RCC 7860 (cell line): ENCODE measurements at places on chromosomes 13 and 19.

DNA sequence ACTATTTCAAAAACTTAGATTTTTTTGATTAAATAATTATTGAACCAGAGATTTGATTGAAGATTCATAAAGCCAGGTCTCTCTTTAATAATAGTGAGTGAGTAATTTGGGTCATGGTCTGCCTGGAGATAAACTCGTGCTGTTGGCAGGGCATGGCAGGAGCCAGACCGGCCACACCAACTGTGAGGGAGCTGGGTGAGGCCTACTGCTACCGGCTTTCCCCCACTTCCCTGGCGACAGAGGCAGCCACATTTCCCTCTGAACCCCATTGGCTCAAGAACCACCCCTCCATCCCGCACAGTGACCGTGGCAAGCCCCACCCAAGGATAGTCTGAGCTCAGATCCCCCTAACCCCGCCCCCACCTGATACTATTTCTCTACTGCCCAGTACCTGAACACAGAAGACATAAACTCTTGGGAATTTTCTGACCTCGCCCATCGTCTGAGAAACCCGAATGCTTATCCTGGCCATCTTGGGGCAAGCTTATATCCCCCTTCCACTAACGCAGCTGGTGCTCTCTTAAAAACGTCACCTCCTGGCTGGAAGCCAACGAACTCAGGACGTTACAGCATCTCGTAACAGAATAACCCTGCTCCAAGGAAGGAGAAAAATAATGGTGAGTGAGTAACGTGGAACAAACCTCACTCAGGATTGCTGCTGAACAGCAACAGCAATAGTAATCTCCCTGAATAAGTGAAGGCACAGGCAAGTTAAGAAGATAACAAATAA, 627.6 kb upstream of the PCDH9 start:
- no peak for DNase-seq

- no peak for DNase-seq
These were observed 353.3 kb upstream of the HTR2A start for GRCh38 chr13:47250146-47250545.

- DNase-seq = no peak
These were observed 77.9 kb downstream of the TRPC4 start for GRCh38 chr13:37791699-37792098.

GRCh38 chr19:35089554-35089953, 26.1 kb upstream of the FXYD3 start:
- no peak for DNase-seq

DNA sequence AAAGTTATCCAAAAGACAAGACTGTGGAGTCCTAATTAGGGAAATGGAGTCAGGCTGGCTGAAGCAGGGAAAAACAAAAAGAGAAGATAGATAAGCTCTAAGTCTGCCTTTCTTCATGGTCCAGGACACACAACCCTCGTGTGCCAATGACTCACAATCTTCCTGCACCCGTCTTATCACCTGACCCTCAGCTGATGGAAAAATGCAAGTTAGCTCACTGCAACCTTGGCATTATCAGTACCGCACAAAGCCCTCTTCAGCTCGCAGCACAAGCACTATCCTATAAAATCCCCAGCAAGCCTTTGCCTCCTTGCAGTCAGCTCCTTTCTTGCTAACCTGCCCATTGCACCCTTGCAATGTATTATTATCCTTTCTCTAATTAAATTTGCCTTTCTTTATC, 4.3 kb downstream of the OR7A5 start:
- peak; percentile 20 for DNase-seq

GRCh38 chr13:43665388-43665787, 121.4 kb downstream of the ENOX1 start:
- no peak for DNase-seq

- no peak for DNase-seq
These were observed 17.7 kb upstream of the SEMA6B start for GRCh38 chr19:4577020-4577782.

DNA sequence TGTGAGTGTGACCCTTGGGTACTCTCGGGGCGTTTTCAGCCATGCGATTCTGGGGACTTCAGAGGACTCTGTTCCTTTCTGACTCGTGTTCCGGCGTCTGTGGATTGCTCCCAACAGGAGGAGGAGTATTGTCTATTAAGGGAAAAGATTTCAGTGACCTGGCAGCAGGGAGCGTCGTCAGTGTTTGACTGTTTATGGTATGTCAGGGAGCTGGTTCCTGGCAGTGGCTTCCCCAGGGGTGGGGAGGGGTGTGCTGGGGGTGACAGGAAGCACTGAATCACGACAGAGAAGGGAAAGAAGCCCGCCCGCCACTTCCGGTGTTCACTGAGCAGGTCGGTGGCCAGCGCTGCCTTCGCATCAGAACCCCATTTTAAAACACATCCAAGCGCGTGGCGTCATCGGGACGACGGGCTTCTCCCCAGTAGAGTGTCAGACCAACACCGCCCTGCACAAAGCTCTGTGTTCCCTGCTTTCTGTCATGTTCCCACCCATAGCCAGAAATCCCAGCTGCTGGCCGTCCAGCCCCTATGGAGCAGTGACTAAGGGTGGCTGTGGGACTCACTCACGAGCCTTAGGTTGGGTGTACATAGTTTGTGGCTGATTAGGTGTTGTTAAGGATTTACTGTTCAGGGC, 33.8 kb downstream of the COL4A2 start:
- peak; percentile 82 for DNase-seq

DNA sequence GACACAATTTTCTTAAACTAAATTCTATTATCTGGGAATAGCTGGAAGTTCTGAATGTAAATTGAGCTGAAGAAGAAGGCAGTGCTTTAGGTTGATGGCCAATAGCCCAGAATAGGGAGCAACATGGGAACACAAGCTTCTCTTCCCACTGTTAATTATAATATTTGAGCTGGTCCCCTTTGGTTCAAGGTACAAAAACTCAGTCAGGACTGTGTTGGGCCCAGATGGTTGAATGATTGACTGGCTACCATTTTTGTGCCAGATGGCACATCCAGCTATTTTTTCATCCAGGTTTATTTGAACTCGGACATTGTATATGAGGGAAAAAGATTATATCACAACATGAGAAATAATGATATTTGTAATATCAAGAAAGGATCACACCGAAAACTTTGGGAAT, 458.9 kb downstream of the SLITRK1 start:
- DNase-seq = no peak

- no peak for DNase-seq
These were observed 324.9 kb upstream of the SPRY2 start for GRCh38 chr13:80665792-80666333.

- DNase-seq = no peak
These were observed 27.1 kb downstream of the FAM124A start for GRCh38 chr13:51249255-51249654.

DNA sequence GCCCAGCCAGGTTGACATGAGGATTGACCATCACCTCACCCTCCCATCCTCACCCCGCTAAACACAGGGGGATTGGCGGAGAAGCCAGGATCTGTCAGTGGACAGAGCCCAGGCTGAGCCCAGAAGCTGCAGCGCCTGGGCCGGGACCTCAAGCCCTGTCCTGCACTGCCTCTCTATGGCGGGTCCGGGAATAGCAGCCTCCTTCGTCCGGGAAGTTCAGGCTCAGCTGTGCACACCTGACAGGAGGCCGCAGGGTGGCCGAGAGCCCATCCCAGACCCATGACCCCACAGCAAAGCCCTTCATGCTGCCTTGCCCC, 67.8 kb downstream of the SPACA7 start:
- DNase-seq = peak; percentile 20

DNA sequence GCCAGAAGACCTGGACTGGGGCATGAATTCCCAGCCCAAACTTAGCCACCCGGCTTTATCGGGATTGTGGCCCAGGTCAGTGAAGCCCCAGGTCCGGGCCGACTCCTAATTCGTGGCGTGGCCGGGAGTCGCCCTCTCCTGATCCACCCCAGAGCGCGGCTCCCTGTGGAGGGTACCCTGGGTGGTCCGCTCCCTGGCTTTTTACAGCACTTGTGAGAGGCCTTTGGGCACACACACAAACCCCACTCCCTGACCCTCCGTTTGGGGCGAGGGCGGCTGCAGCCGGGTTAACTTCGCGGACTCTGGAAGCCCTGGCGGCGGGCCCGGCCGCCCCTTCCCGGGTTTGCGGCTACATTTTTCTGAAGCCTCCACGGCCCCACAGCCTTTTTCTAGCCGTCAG, 56.4 kb downstream of the ZNF568 start:
- DNase-seq = no peak

DNA sequence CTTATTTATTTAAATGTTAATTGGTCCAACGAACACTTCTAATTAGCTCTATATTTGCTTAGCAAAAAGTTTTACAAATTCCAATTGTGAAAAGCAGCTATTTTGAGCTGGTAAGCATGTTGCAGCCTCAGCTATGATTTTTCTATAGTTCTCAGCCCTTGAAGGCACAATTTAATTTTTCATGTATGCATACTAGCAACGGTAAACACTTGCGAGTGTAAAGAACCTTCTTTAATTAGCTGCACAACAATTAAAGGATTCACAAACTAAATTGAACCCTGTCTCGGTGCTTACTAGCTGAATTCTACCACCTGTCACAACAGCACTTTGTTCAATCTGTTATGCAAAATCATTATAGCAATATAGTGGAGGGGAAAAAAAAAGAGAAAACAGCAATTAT, 29.8 kb downstream of the ZNF536 start:
- no peak for DNase-seq

GRCh38 chr13:40445557-40445990, 220.9 kb downstream of the FOXO1 start:
- peak; percentile 91 for DNase-seq

- DNase-seq = no peak
These were observed 17.3 kb downstream of the DIAPH3 start for GRCh38 chr13:60146471-60146870.

GRCh38 chr19:33904681-33905080, 108.0 kb downstream of the KCTD15 start:
- DNase-seq = no peak

DNA sequence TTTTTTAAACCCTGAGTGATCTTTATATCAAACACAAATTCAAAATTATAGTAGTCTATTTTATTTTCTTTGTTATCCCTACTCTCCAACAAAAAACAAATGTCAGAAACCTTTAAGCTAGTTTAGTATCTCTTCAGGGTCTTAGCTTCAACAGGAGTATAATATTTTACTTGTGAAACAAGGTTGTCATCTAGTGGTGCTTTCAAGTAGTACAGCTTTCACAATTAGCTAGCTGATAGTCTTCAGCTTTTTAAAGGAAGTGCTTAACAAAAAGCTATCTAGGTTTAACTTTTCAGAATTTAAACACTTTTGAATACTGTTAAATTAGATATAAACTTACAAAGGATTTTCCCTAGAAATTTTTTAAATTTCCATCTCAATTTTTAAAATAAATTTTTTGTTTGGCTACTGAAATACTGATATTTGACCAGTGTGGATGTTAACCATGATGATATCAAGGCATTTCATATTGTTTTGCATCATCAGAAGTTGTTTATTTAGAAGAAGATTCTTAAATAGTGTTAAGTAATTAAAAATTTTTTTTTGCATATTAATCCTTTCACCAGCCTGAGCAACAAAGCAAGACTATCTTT, 34.2 kb downstream of the TDRD3 start:
- DNase-seq = peak; percentile 55

- DNase-seq = no peak
These were observed 28.8 kb downstream of the FOXO1 start for GRCh38 chr13:40637643-40638042.

DNA sequence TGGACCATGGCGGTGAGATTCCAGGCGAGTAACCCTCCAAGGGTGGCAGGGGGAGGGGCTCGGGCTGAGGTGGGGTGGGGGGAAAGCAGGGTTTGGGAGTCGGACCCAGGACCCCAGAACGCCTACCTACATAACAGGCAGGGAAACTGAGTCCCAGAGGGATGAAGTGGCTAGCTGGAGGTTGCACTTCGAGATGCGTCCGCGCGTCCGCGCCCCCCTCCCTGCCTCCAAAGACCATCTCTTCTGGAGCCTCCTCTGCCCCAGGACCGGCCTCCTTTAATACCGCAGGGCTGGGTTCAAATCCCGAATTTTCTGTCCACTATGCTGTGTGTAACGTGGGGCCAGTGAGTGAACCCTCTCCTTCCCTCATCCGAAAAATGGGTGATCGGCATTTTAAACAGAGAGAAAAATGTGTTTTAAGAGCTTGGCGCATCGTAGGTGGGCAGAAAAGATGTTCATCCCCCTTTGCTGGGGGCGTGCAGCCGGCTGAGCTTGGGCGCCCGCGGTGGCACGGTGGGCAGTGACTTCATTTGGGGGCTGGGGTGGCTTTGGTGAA, 13.8 kb downstream of the TJP3 start:
- DNase-seq = no peak

- no peak for DNase-seq
These were observed 2.0 kb downstream of the TDRD3 start for GRCh38 chr13:60398907-60399589.

DNA sequence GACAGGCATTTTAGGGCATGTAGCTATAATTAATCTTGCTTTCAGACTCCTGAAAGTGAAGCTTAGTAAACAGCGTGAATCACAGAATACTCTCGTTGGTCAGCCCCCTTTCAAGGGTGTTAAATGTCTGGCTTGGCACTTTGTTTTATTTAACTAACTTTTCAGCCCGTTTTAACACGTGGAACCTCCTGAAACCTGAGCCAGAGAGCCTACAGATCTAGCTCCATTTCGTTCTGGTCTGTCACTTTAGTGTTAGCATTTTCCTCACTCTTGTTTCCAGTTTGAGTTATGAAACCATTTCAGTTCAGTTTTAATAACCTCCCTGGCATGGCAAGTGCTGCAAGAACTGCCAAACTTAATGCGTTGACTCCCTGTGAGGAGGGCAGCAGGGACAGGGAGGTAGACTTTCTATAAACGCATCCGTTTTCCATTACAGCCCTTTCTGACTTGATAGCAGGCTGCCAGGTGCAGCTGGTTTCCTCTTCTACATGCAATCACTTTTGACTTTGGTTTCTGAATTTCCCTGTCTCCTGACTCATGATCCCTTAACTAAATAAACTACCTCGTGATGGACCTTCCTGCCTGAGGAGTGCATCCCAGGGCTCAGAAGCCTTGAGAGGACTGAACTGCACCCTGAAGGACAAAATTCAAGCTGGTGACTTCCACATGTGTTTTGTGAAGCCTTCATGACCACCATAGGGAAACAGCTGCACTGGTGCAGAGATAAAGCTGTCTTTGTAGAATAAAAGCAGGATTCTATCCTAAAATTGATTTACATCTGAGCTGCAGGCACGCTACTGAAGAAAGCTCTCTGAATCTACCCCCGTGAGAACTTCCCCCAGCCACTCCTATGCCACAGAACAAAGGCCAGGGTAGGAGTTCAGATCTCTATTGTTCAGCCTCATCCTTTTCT, 192.6 kb downstream of the DLEU7 start:
- no peak for DNase-seq

DNA sequence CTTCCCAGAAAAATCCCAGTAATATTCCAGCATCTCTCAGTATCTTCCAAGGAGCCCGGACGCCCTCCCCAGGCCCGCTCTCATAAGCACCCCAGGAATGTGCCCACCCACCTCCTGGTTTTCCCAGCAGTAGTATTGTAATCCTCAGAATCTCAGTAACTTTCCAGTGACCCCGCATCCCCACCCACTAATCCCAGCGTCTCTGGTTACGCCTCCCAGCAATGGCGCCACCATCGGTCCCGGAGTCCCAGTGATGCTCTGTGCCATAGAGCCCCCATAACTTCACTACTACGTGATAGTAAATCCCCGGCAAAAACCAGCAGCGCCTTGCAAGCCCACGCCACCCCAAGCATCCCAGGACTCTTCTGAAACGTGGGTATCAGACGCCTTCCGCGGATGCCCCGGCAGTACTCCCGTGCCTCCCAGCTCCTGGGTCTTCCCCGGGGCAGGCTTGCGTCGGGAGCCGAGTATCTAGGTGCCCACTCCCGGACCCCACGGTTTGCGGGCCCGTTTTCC, 928 bp upstream of the PNPLA6 start:
- peak; percentile 7 for DNase-seq

GRCh38 chr19:2436926-2437325, 9.5 kb upstream of the TIMM13 start:
- no peak for DNase-seq
